ENCODE measurements at places on chromosomes 6 and 20.

- DNase-seq, result no peak
Observed at GRCh38 chr6:156590482-156590881, 186.7 kb upstream of the ARID1B start.

DNA sequence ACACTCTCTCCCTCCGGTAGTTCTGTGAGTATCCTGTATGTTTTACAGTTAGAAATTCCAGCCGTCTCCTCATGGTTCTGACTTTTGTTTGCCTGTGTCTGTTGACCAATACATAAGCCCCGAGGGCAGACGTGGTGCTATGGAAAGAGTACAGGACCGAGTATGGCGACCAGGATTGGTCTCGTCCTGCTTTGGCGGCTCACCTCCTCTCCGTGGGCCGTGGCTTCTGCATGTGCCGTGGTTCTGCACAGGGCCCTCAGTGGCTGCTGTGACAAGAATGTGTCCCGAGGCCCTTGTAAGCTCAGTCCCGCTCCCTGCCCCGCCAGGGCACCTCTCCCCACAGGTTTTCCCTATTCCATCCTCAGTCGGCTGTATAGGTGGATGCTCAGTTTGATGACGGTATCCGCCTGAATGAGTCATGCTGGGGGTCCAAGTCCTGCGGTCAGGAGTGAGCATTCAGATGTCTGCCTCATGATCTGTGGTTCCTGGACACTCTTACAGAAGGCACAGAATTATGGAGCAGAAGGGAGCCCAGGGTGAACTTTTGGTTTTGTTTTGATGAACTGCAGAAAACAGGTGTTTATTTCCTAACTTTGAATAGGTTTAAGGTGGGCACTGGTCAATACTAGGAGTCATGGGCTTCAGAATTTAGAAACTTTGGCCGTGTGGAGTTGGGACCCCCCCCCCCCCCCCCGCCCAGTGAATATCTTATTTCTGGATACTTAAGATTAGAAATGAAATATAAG, 1.2 kb downstream of the ARFGAP1 start:
- no peak for DNase-seq

DNA sequence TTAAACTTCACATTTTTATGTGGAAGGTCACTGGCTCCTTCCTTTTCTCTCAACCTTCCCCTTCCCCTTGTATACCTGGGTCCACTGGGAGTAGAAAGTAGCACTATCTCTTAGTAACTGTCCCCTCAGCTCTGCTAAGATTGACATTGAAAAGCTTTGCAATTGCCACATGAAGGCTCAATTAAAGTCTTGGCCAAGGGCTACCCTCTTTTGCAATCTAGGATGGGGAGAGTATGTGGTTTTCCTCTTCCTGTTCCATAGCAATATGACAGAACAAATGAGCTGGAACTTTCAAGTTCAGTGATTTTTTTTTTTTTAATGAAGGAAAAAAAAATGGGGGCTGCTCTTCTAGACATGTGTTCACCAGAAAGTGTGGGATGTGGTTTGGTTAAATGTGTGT, 37.1 kb downstream of the PROKR2 start:
- DNase-seq, result no peak

GRCh38 chr6:139240161-139241010, 51.4 kb downstream of the TXLNB start:
- no peak for DNase-seq

DNA sequence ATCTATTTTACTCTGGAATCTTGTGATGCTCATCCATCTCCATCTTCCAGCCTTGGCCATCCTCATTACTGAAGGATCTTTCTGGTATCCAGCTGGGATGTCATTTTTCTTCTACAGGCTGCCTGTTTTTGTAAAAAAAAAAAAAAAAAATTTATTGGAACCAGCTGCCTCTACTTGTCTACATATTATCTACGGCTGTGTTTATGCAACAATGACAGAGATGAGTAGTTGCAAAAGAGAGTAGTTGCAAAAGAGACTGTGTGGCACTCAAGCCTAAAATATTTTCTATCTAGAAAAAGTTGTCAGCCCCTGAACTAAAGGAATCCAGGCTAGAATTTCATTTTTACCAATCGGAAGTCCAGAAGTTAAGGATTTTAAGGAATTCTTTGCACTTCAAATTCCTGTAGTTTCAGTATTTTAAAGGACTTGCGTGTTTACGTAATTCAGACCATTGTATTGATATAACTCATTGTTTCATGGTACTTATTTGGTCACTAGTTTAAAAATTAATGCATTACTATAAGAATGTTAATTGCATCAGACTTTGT, 38.6 kb upstream of the PLCG1 start:
- DNase-seq, result no peak

- DNase-seq, result no peak
Observed at GRCh38 chr6:138184230-138184629, 22.5 kb downstream of the ARFGEF3 start.

DNA sequence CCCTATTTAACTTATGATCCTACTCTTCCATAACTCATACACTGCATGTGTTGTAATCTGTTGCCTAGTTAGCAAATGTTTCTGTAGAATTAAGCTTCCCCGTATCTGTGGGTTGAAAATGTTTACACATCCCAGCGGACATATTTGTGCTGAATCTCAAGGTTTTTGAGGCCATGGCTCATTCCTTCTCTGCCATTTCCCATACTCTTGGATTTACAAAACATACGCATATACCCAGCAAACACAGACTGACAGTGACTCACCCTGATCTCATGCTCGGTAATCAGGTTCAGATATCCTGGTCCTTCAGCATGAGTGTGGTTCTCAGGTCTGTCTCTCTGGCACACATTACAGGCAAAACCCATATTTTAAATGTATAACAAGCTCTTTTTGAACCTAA, 58.7 kb downstream of the AGPAT4 start:
- DNase-seq, result no peak

DNA sequence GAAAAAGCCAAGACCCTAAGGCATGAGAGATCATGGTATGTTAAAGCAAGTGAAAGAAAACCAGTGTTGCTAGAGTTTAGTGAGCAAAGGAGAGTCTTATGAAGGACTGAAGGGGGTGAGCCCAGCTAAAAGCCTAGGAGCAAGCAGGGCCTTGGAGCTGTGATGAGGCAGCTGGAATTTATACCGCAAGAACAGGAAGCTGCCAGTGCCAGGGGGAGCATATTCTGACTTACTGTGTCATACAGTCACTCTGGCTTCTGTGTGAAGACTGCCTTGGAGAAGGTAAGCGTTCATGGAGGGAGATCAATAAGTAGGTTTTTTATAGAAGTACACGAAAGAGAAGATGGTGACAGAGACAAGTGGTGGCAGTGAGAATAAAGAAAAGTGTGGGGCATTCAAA, 308.9 kb upstream of the THEMIS start:
- DNase-seq, result no peak

Measured in GM12891 (cell line).